ENCODE measurements at places on chromosomes 3 and 15.

DNA sequence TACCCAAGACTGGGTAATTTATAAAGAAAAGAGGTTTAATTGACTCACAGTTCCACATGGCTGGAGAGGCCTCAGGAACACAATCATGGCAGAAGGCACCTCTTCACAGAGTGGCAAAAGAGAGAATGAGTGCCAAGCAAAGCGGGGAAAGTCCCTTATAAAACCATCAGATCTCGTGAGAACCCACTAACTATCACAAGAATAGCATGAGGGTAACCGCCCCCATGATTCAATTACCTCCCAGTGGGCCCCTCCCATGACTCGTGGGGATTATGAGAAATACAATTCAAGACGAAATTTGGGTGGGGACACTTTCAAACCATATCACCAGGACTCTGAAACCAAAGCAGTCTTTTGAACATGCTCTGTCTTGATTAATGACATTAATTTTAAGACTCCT lies 7.0 kb downstream of the RTP3 start:
- no peak for DNase-seq

- DNase-seq, result no peak
Measured at GRCh38 chr15:48459571-48460442, 128.6 kb downstream of the DUT start.

GRCh38 chr3:19446687-19447086 lies 298.4 kb downstream of the KCNH8 start:
- no peak for DNase-seq

DNA sequence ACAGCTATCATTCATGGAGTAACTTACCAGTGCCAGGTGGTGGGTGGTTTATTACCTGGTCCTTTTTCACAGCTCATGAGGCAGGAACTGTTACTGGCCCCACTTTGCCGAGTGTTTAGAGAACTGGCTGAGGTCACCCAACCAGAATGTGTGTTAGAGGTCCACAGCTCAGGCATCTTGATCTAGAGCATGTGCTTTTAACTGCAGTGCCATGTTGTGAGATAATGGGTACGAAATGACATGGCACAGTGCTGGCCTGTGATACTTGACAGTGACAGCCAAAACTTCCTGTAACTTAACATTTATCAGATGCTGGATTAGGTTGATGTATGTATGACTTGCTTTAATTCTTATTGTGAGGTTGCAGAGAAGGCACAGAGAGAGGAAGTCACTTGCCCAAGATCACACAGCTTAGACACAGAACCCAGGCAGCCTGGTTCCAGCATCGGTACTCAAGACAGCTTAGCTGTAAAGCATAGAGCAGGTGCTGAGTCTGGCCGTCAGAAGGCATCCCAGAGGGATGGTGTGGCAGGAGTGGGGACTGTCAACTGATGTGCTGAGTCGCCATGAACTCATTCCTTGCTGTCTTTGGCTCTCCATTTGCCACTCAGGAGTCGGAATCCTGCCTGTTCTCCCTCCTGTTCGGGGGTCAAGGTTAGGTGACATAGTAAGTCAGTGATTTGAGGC lies 9.6 kb downstream of the MCM2 start:
- no peak for DNase-seq

DNA sequence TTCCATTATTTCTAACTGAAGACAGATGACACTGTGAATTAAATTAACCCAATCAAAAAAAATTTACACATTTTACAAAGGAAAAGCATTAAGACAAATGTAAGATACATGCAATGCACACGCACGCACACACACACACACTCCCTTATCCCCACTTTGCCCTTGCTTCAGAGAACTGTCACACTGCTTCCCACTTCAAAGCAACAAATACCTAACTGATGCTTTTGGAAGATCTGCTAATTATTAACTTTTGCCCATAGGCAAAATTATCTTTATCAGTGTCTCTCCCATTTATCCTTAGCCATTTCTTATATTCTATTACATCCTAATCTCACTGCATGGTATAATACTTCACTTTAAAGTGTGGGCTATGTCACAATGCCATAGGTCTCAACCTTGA lies 60.3 kb downstream of the SETD2 start:
- no peak for DNase-seq

- no peak for DNase-seq
Measured at GRCh38 chr15:64089543-64090280, 3.9 kb downstream of the CIAO2A start.

DNA sequence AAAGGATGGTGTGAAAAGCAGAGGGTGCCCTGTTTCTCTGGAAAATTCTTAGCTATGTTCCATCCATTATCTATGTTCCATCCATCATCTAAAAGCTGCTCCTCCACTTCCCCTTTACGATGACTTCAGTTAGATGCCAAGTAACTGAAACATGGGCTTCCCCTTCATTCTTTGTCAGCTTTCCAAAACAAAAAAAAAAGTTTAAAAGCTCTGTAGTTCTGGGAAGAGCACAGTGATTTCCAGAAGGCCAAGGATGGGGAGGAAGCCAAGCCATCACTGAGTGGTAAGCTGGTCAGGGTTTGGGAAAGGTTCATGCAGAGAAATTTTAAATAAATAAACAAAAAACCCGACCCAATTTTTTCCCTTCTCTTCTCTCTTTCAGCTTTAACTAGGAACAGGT lies 111.5 kb downstream of the CFAP44 start:
- no peak for DNase-seq

DNA sequence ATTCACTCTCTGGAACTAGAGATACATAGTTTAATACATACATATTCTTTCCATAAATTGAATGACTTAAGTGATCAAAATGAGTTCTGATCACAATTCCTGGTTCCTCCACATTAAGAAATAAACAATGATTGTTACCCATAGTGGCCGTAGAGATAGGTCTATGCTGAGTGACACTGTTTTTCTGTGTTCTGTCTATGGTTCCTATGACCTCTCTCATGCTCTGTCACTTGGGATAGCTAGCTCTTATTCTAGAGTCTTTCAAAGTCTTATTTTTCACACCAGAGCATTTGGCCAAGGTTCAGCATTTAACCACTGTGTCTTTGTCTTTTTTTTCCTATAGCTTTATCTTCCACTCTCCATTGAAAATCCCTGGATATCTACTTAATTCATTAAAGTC lies 132.4 kb downstream of the GOLGA6L6 start:
- no peak for DNase-seq

DNA sequence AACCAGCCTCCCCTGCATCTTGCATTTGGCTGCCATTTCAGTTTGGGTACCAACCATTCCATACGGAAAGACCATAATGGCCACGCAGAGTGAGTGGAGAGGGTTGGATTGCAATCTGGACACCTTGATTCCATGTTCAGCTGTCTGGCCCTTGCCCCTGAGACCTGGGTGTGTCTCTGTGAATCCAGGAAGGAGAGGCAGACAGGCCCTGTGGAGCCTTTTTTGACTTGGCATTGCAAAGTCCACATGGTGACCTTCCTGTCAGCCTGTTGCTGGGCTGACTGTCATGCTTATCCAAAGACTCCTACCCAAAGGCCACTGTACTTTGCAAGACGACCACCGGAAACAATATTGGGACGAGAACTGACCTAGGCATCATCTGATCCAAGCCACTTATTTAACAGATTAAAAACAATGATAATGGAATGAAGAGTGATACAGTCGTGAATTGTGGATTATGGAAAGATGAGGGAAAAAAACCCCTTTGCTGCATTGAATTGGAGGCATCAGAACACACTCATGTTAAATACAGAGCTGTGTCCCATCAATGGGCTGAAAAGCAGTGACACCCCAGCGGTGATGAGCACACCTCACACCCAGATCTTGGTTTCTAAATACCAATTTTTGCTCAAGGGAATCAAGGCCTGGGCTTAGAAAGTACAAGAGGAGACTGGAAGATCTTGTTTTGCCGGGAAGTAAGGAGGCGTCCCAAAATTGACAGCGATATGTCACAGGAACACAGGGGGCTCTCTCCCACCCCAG lies 86.0 kb downstream of the LRRK1 start:
- DNase-seq, result no peak

DNA sequence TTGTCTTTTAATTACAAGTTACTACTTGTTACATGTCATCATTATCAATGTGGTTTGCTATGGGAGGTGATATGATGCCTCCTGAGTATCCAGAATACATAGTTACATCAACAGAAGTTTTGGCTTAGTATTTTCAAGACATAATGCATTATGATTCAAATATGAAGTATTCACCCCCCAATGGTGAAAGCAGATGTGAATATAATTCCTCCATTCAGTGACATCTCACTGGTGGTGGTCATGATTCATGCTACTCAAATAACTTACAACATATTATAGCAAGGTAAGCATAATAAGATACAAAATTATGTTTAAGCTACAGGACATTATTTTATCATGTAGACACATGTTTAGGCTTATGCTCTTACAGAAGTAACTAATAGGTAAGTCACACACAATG lies 34.9 kb upstream of the TTBK2 start:
- DNase-seq, result no peak

DNA sequence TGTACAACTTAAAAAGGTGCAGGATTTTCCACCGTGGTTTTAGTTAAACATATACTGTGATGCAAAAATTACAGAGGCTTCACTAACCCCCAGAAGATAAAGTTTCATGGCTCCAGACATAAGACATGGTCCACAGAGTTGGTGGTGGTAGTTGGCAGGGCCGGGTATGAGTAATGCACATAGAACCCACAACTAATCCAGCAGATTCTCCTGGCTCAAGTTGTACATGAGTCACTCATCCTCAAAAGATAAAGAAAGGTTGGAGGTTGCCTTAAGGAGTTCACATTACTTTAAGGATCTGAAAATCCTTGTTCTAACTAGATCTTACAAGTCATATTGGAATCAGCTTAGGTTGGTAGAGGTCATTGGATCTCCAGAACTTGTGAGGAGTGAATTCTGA lies 98.3 kb upstream of the ZBTB20 start:
- DNase-seq, result no peak

DNA sequence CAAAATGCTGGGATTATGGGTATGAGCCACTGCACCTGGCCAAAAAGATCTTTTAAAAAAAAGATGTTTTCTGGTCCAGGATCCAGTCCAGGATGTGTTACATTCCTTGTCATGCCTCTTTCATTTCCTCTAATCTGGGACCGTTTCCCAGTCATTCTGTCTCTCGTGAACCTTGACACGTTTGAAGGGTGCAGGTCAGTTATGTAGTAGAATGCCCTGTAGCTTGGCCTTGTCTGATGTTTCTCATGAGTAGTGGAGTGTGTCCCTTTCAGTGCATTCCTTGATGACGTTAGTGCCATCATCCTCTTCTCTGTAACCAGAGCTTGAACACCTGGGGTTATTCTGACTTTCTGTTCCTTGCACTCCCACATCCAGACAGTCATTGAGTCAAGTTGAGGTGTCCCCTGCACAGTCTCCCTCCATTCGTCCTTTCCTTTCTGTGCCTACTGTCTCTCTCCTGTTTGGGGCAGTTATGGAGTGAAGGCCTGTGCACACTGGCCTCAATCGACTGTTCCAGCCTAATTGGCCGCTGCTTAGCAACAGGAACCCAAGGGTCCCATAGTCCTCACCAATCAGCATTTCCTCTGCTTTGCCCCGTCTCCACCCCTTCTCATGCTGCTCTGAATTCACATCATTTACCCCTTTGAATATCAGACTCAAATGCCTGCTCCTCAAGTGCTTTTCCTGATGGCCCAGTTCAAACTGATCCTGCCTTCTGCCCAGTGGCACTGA lies 5.5 kb downstream of the FAM81A start:
- DNase-seq, result no peak

- DNase-seq, result no peak
Measured at GRCh38 chr3:195587406-195587805, 3.7 kb upstream of the APOD start.

Measured in SK-N-MC (cell line).